ENCODE measurements at places on chromosomes 1 and 21. TPM values are rescaled to one million over a fixed set of nuclear protein-coding genes. Genes with fewer than 3 reads are reported as not detected.

DNA sequence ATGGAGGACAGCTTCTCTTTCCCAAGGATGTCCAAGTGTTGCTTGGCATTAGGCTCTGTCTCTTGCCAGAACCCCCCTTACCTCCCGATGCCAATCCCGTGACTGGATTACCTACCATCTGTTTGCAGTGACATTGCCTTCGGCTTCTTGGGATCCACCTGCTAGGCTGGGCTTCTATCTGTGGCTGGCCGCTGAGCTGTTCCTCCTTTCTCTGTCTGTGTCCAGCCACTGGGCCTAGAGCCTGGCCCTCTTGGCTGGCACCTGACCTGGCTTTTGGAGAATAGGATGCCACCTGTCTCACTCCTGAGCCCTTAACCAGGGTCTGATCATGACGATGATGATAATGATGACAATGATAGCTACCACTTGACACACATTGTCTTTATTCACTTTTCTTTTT lies 41.6 kb upstream of the STUM start:
- H3K27me3 ChIP-seq, result no peaks in the 10 kb centered on the region
- H3K27ac ChIP-seq, result no peak overlapping the region
- no peaks in the 10 kb centered on the region for H3K4me1 ChIP-seq
- H3K4me3 ChIP-seq, result no peak overlapping the region
- DNase-seq, result no peak
- no peaks in the 10 kb centered on the region for H3K36me3 ChIP-seq

DNA sequence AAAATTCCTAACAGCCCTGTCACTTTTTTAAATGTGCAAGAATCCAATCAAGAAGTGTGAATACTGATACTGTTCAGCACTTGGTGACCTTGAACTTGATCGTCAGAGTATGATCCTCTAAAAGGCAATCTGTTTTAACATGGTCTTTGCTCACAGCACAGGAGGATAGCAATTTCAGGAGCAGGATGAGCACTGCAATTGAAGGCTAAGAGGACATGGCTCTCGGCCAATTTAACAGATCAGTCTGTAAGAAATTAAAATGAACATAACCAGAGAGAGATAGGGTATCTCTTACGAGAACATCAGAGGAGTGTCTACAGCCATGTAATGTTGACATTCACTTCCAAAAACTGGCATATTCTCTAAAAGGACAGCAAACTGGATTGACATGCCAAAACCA lies 243.1 kb downstream of the LTN1 start:
- H3K4me1 ChIP-seq, result no peaks in the 10 kb centered on the region
- no peaks in the 10 kb centered on the region for H3K27me3 ChIP-seq
- DNase-seq, result no peak
- no peak overlapping the region for H3K27ac ChIP-seq
- no peak overlapping the region for H3K4me3 ChIP-seq
- H3K36me3 ChIP-seq, result no peaks in the 10 kb centered on the region

GRCh38 chr1:22314706-22315105 lies 136.9 kb upstream of the ZBTB40 start:
- peaks cover 4% of the 10 kb centered on the region for H3K27me3 ChIP-seq
- no peak overlapping the region for H3K27ac ChIP-seq
- no peaks in the 10 kb centered on the region for H3K36me3 ChIP-seq
- DNase-seq, result no peak
- H3K4me3 ChIP-seq, result no peak overlapping the region
- no peaks in the 10 kb centered on the region for H3K4me1 ChIP-seq

DNA sequence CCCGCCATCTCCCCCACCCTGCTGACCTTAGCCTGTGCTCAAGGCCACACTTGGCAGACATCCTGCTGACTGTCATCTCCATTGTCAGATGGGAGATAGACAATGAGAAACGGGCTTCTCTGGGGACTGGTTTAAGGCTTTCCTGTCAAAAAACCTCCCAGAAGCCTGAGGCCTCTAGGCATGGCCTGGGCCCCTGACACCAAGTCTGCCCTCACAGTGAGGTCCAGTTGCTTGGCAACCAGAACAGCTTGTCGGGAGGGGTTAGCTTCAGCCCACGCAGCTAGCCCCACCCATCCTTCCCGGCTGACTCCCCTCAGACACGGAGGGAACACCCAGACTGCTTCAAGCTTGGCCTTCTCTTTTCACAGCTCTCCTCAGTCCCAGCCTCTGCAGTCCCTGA lies 11.0 kb downstream of the PLEKHA6 start:
- H3K36me3 ChIP-seq, result no peaks in the 10 kb centered on the region
- H3K27ac ChIP-seq, result no peak overlapping the region
- no peak for DNase-seq
- H3K27me3 ChIP-seq, result no peaks in the 10 kb centered on the region
- H3K4me3 ChIP-seq, result no peak overlapping the region
- H3K4me1 ChIP-seq, result no peaks in the 10 kb centered on the region

DNA sequence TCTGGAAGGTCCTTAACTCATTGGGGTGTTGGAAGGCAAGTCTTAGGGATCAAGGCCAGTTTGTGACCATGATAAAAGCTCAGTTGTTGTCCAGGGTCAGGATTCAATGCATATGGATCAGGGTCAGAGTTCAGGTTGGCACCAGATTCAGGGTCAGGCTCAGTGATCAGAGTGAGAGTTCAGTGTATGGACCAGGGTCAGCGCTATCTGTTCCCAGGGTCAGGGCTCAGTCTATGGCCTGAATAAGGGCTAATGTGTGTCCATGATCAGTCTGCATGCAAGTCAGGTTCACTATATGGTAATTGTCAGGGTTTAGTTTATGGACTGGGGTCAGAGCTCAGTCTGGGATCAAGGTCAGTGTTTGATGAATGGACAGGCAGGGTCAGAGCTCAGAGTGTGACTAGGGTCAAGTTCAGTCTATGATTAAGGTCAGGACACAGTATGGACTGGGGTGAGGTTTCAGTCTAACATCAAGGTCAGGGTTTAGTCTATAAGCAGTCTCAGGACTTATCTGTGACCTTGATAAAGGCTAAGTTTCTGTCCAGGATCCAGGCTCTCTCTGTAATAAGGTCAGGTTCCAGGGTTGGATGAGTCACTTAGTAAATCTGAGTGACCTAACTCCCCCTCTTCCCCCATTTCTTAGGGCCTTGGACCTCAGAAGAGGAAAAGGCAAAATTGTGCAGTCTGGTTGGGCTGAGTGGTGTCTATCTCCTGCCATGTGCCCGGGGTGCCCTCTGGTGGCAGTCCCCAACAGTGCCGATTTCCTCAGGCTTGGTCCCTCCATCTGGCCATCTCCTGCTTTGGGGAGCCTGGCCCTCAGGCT lies 23.8 kb downstream of the KNCN start:
- H3K27ac ChIP-seq, result no peak overlapping the region
- peak; percentile 79 for DNase-seq
- no peaks in the 10 kb centered on the region for H3K27me3 ChIP-seq

GRCh38 chr1:223245983-223246382 lies 102.9 kb upstream of the TLR5 start:
- no peaks in the 10 kb centered on the region for H3K27me3 ChIP-seq
- no peaks in the 10 kb centered on the region for H3K4me1 ChIP-seq
- H3K27ac ChIP-seq, result no peak overlapping the region
- H3K36me3 ChIP-seq, result no peaks in the 10 kb centered on the region
- peak; percentile 21 for DNase-seq

DNA sequence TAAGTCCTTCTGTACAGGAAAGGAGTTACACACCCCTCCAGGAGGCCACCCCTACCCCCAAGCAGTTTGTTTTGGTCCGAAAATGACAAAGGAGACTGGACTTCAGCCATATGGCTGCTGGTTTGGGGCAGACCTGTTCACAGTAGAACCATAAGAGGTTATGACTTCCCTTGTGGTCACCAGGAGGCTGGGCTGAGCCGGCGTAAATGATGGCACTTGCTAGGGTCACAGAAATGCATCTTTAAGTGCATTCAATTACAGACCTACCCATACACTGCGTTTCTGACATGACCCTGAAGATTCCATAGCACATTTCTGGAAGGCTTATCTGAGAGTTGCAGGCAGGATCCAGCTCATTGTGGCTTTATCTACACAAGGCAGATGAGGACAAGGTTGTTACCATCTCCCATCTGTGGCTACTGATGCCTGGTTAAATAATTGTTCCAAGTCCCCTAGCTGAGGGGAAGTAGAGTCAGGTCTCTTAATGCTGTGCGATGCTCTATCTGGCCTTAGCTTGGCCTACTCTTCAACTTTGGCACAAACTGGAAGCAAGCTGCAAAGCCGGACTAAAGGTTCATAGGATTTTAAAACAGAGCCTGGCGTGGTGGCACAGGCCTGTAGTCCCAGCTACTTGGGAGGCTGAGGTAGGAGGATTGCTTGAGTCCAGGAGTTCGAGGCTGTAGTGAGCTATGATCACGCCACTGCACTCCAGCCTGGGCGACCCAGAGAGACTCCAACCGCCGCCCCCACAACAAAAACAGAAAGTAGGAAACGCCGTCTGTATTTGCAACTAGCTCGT lies 1.7 kb upstream of the TRIM67 start:
- H3K27ac ChIP-seq, result no peak overlapping the region
- H3K4me1 ChIP-seq, result peaks cover 5% of the 10 kb centered on the region
- H3K36me3 ChIP-seq, result no peaks in the 10 kb centered on the region
- H3K4me3 ChIP-seq, result no peak overlapping the region
- peaks cover 9% of the 10 kb centered on the region for H3K27me3 ChIP-seq

DNA sequence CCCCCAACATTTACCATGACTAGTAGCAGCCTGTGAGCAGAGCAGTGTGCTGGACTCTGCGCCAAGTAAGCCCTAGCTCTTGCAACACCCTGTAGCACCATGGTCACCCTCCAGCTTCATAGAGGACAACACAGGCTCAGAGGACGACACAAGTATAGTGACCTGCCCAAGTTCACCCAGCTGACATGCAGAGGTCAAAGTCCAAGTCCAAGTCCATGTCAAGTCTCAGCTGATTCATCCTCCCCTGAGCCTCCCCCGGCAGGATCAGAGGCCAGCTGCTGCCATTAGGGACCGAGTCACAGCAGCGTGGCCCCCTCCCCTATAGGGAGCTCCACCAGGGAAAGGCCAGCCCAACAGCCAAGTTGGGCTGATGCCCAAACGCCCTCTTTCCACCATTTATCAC lies 15.9 kb downstream of the SDC3 start:
- DNase-seq, result no peak
- H3K27ac ChIP-seq, result no peak overlapping the region
- no peaks in the 10 kb centered on the region for H3K27me3 ChIP-seq
- no peaks in the 10 kb centered on the region for H3K4me1 ChIP-seq
- no peak overlapping the region for H3K4me3 ChIP-seq
- H3K36me3 ChIP-seq, result no peaks in the 10 kb centered on the region

GRCh38 chr1:214425101-214425500 lies 126.3 kb downstream of the PTPN14 start:
- H3K4me1 ChIP-seq, result no peaks in the 10 kb centered on the region
- no peaks in the 10 kb centered on the region for H3K36me3 ChIP-seq
- no peak overlapping the region for H3K4me3 ChIP-seq
- no peaks in the 10 kb centered on the region for H3K27me3 ChIP-seq
- no peak for DNase-seq

DNA sequence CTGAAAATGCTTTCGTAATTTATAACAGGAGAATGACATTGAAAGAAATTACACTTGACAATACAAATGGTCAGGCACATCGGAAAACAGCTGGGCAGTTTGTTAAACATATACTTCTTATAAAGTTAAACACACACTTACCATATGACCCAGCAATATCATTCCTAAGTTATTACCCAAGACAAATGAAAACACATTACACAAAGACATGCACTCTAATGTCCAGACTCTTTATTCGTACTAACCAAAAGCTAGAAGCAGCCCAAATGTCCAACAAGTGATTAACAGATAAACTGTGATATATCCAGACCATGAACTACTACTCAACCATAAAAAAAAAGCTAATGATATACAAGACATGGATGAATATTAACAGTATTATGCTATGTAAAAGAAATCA lies 8.5 kb downstream of the AKT3 start:
- no peaks in the 10 kb centered on the region for H3K27me3 ChIP-seq
- no peak overlapping the region for H3K4me3 ChIP-seq
- DNase-seq, result no peak

- no peak overlapping the region for H3K27ac ChIP-seq
- H3K27me3 ChIP-seq, result no peaks in the 10 kb centered on the region
- no peak overlapping the region for H3K4me3 ChIP-seq
- DNase-seq, result no peak
Measured at GRCh38 chr1:33762962-33763361, 100.9 kb upstream of the HMGB4 start.

- peaks cover 62% of the 10 kb centered on the region for H3K36me3 ChIP-seq
- no peak for DNase-seq
Measured at GRCh38 chr1:42753070-42753469, 13.0 kb upstream of the CLDN19 start.

GRCh38 chr1:220748089-220748934 lies at the start of gene MTARC2:
Gene MTARC2 (plus strand): TSS chr1:220748322. CDS start chr1:220748532, 210 bp downstream.
- peak; percentile 95 for DNase-seq
- H3K27ac ChIP-seq, result peak within 1 kb of the TSS; percentile 92
- H3K36me3 ChIP-seq, result no peaks in the 10 kb centered on the region
- H3K4me3 ChIP-seq, result peak within 1 kb of the TSS; percentile 85

- peak; percentile 70 for DNase-seq
- H3K27me3 ChIP-seq, result no peaks in the 10 kb centered on the region
- peak overlapping the region; percentile 38 for H3K27ac ChIP-seq
- no peaks in the 10 kb centered on the region for H3K4me1 ChIP-seq
- H3K36me3 ChIP-seq, result no peaks in the 10 kb centered on the region
- H3K4me3 ChIP-seq, result peak overlapping the region; percentile 54
Measured at GRCh38 chr1:26530895-26531598, 1.5 kb downstream of the RPS6KA1 start.

- H3K4me1 ChIP-seq, result no peaks in the 10 kb centered on the region
- no peak overlapping the region for H3K27ac ChIP-seq
- H3K36me3 ChIP-seq, result no peaks in the 10 kb centered on the region
- no peak overlapping the region for H3K4me3 ChIP-seq
Measured at GRCh38 chr1:3799976-3800685, 3.8 kb upstream of the LRRC47 start.

DNA sequence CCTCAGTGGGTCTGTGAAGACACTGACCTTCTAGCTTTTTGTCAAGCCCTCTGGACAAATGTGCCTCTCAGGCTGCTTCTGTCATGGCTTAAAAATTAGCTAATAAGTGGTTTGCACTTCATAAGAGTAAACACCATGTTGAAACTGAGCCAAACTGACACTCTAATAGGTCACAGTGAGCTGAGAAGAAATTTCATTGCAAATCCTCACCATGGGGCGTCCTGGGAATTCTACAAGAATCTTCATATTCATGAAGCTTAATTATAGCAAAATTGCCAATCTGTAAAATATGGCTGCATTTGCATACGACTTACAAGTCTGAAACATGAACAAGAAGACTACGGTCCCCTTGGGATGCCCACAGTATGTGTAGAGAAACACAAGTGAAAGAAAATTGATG lies 188.6 kb downstream of the DSCAM start:
- no peaks in the 10 kb centered on the region for H3K36me3 ChIP-seq
- H3K4me3 ChIP-seq, result no peak overlapping the region
- no peaks in the 10 kb centered on the region for H3K4me1 ChIP-seq
- no peak overlapping the region for H3K27ac ChIP-seq

The KIF2C gene
- total RNA-seq, result 1.4 TPM

The TPTE gene
- total RNA-seq, result not detected

The CD5L gene
- total RNA-seq, result 0.92 TPM

The C8A gene
- 297 TPM for total RNA-seq

The NRIP1 gene
- 15.4 TPM for total RNA-seq

The NBPF10 gene
- 1.7 TPM for total RNA-seq

The BARHL2 gene
- total RNA-seq, result not detected

The PRAMEF4 gene
- not detected for total RNA-seq

The SPOCD1 gene
- total RNA-seq, result not detected

The ADORA1 gene
- total RNA-seq, result not detected

Data from right lobe of liver (tissue), 6 donors.